ENCODE measurements at places on chromosomes 11 and 22. TPM values are rescaled to one million over a fixed set of nuclear protein-coding genes. Genes with fewer than 3 reads are reported as not detected.

DNA sequence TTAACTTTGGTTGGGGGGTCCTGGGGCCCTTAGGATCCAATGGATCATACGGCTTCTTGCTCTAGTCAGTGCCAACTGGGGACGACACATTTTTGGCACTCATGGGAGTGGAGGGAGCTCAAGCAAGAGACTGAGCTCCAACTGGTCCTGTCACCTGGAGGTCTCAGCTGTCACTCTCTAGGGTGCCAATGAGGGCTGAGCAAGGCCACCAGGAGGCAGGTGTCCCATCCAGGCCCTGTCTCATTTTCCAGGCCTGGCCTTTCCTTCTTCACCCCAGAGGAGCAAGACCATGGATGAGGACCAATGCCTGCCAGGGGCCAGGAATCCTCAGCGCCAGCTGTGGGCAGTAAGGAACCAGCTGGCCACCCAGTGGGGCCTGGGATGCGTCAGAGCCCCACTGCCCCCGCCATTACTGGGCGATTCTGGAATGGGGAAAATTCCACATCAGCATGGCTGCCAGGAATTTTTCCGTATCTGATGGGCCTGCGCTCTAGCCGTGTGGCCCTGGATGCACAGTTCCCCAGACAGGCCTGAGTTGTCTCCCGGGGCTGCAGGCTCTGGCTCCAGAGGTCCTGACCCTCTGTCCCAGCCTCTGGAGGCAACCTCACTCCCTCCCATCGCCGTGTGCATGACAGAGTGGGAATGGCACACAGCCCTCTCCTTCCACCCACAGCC, 669 bp upstream of the GAL3ST1 start:
- peaks cover 20% of the 10 kb centered on the region for H3K36me3 ChIP-seq
- no peak for DNase-seq
- H3K27ac ChIP-seq = no peak overlapping the region
- no peaks in the 10 kb centered on the region for H3K27me3 ChIP-seq
- no peaks in the 10 kb centered on the region for H3K4me1 ChIP-seq

GRCh38 chr11:73398721-73399120, 22.5 kb downstream of the RELT start:
- no peaks in the 10 kb centered on the region for H3K36me3 ChIP-seq
- no peak overlapping the region for H3K27ac ChIP-seq
- no peaks in the 10 kb centered on the region for H3K4me1 ChIP-seq

DNA sequence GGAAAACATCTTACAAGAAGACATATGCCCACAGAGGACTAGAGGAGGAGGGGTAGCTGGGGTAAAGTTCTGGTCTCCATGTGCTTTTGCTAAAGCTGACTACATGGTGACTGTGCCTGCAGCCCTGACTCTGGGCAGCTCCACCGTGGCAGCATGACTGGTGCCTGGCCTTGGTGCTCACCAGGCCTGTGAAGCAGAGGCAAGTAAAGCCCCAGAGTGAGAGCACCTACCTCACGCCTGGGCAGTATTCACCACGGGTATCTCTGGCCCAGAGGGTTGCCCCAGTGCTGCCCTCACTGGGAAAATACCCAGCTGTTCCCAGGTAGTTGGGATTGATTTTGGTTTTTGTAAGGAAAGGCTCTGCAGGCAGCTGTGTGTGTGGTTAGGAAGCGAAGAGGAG, 78.3 kb downstream of the CTTN start:
- DNase-seq = peak; percentile 8
- H3K36me3 ChIP-seq = no peaks in the 10 kb centered on the region
- H3K27me3 ChIP-seq = no peaks in the 10 kb centered on the region
- H3K27ac ChIP-seq = no peak overlapping the region
- H3K4me1 ChIP-seq = no peaks in the 10 kb centered on the region
- no peak overlapping the region for H3K4me3 ChIP-seq

GRCh38 chr11:64541131-64541530, 49.9 kb upstream of the SLC22A12 start:
- H3K4me3 ChIP-seq = no peak overlapping the region
- H3K4me1 ChIP-seq = no peaks in the 10 kb centered on the region
- no peaks in the 10 kb centered on the region for H3K36me3 ChIP-seq
- peaks cover 10% of the 10 kb centered on the region for H3K27me3 ChIP-seq
- DNase-seq = no peak

DNA sequence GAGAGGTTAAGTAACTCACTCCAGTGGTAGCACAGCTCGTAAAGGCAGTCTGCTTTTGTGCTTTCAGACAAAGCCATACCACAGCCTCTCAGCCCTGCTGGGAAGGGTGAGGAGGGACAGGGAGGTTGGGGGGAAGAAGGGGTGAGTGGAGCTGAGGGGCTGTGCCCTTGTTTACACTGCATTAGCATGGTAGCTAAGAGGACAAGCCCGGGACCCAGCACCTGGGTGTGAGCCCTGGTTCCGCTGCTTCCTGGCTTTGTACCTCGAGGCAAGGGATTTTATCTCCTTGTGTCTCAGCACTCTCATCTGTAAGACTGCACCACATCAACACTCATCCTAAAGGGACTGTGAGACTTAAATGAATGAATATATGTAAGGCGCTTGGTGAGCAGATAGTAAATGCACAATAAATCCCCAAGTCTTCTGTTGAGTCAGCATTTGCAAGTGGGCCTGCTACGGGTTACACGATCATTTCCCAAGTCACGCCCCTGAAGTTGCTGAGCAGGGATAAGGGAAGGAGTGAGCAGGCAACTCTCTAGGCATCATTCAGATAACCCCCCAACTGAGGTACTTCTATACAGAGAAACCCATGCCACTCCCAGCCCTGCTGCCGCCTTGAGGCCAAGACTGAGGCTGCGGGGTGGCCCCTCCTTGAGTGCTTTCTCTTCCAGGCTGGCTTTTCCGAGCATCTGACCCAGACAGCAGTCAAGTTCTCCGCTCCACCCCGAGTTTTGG, 7.5 kb downstream of the RASD2 start:
- DNase-seq = no peak
- H3K4me1 ChIP-seq = peaks cover 10% of the 10 kb centered on the region
- H3K27ac ChIP-seq = no peak overlapping the region

DNA sequence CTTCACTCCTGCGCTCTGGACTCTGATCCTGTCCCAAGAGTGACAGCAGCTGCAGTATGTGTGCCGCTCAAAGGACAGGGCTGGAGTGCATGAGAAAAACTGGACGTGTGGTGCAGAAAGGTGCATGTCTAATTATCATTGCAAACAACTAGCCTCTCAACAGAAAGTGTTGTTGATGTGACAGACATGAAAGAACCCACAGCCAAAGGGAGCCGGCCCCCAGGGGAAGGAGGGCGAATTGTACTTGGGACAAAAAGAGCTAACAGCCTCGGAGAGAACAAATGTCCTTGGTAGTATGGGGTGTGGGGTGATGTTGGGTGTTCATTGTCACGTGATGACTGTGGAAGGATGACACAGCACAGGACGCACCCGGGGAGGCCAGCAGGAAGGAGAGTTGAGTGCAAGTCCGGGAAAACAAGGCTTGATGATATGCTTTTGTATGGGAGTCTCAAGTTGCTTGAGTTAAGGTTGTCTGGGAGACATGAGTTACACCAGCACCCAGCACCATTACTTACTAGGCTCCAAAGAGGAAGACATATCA, 325.5 kb downstream of the NTM start:
- H3K36me3 ChIP-seq = no peaks in the 10 kb centered on the region
- H3K4me1 ChIP-seq = no peaks in the 10 kb centered on the region

DNA sequence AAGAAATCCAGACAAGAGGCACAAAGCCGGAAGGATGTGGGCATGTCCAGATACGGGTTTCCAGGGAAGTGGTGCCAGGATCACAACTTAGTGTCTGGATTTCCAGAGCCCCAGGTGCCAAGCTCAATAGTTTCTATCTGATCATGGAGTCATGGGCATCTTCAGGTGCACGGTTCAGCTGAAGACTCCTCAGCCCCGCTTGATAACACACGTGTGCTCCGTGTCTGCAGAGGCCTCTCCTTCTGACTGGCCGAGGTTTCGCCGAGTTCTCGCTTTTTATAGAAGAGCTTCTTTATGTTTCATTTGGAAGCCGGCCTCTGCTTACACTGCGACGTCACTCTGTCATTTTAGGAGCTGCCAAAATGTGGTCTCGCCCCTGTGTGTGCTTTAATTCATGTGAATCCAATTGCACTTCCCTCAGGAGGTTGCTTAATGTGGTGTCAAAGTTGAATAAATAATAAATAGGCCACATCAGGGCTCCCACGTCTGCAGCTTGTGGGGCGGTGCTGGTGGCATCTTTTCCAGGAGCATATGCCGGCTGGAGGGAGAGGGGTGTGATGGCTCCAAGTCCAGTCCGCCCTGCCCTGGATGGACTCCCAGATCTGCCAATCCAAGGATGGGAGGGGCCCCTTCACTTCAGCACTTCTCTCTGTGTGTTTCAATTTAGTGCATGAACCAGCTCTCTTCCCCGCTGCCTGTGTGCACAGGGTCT, 1410.8 kb downstream of the TBC1D22A start:
- H3K27ac ChIP-seq = no peak overlapping the region
- no peak overlapping the region for H3K4me3 ChIP-seq
- H3K27me3 ChIP-seq = no peaks in the 10 kb centered on the region
- no peak for DNase-seq
- no peaks in the 10 kb centered on the region for H3K4me1 ChIP-seq

DNA sequence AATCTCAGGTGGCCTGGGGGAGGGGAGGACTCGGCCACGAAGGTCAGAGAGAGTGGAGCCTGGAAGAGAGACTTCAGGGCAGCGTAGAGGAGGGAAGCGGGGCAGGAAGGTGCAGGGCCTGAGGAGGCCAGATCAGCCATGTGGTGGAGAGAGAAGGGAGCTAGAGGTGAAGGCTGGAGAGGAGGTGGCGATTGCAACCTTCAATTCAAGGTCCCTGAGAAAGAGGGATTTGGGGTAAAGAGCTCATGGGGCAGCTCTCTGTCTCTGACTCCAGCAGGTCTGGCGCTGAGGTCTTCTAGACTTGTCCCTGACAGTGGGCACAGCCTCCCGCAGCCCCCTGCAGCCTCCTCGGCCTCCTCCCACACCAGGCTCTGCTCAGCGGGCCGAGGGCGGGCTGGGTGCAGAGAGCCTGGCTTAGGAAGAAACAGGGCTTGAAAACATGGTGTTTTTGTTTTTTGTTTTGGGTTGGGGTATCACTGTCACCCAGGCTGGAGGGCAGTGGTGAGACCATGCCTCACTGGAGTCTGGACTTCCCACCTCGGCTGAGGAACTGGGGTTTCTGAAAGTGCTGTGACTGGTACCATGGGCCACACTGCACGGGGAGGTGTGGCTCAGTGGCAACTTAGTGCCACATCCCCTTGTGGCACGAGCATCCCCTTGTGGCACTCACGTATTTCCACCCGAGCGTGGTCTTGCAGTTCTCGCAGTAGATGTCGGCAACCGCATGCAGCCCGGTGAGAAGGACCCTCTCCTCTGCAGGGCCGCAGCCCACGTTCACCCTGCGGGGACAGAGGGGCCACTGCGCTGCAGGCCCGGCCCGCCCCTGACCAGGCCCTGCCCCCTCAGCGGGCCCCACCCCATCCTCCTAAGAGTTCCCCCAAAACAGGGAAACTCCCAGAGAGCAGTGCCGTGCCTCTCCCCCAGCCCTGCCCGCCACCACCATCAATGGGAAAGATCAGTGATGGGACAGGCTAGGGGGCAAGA, 32.6 kb downstream of the YPEL1 start:
- DNase-seq = no peak
- H3K36me3 ChIP-seq = peaks cover 8% of the 10 kb centered on the region
- H3K4me3 ChIP-seq = no peak overlapping the region
- peaks cover 6% of the 10 kb centered on the region for H3K4me1 ChIP-seq

- H3K36me3 ChIP-seq = no peaks in the 10 kb centered on the region
- no peaks in the 10 kb centered on the region for H3K27me3 ChIP-seq
- no peak overlapping the region for H3K27ac ChIP-seq
- H3K4me3 ChIP-seq = no peak overlapping the region
- DNase-seq = no peak
- no peaks in the 10 kb centered on the region for H3K4me1 ChIP-seq
Observed at GRCh38 chr11:77053217-77054015, 13.4 kb upstream of the CAPN5 start.

DNA sequence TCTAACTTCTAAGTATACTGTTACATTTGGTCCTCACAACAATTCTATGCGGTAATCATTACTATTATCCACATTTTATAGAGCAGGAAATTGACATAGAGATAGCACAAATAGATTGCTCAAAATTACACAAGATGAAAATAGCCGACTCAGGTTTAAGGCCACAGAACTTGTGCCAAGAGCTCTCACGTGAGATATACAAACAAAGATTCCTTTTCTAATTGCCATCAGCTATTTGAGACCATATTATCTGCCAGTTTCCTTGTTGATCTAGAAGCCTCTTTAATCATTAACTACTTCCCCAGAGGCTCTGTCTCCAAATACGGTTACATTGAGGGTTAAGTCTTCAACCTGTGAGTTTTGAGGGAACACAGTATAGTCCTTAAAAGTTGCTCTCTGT, 61.0 kb upstream of the GLYATL1B start:
- H3K27me3 ChIP-seq = no peaks in the 10 kb centered on the region
- DNase-seq = no peak
- H3K4me1 ChIP-seq = no peaks in the 10 kb centered on the region
- no peak overlapping the region for H3K4me3 ChIP-seq
- H3K36me3 ChIP-seq = no peaks in the 10 kb centered on the region

- no peaks in the 10 kb centered on the region for H3K27me3 ChIP-seq
- H3K27ac ChIP-seq = no peak overlapping the region
- no peak for DNase-seq
- H3K4me1 ChIP-seq = no peaks in the 10 kb centered on the region
Observed at GRCh38 chr22:30537083-30537731, 9.3 kb downstream of the SEC14L6 start.

DNA sequence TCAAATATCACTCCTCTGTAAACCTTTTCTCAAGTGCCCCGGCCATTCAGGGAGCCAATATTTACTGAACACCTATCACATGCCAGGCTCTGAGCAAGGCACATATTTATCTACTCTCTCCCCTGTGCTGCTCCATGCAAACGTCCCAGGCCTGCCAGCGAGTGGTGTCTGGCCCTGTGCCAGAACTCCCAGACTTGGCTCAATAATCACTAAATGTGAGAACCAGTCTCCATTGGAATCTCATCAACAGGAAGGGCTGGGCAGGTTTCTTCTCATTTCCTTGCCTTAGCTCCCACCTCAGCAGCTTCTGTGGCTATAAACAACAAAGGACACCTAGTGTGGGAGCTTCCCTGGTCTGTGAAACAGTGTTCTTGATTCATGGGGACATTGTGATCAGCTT, 21.7 kb downstream of the RASSF10 start:
- DNase-seq = no peak
- H3K36me3 ChIP-seq = no peaks in the 10 kb centered on the region
- no peak overlapping the region for H3K4me3 ChIP-seq
- H3K27ac ChIP-seq = no peak overlapping the region
- no peaks in the 10 kb centered on the region for H3K4me1 ChIP-seq

GRCh38 chr11:130223291-130223971, 63.8 kb downstream of the ST14 start:
- no peaks in the 10 kb centered on the region for H3K4me1 ChIP-seq
- no peak overlapping the region for H3K27ac ChIP-seq
- H3K4me3 ChIP-seq = no peak overlapping the region

Gene CASP5
- not detected for total RNA-seq

Gene MPPED2
- total RNA-seq = not detected
